ENCODE measurements at places on chromosomes 2 and 18.

DNA sequence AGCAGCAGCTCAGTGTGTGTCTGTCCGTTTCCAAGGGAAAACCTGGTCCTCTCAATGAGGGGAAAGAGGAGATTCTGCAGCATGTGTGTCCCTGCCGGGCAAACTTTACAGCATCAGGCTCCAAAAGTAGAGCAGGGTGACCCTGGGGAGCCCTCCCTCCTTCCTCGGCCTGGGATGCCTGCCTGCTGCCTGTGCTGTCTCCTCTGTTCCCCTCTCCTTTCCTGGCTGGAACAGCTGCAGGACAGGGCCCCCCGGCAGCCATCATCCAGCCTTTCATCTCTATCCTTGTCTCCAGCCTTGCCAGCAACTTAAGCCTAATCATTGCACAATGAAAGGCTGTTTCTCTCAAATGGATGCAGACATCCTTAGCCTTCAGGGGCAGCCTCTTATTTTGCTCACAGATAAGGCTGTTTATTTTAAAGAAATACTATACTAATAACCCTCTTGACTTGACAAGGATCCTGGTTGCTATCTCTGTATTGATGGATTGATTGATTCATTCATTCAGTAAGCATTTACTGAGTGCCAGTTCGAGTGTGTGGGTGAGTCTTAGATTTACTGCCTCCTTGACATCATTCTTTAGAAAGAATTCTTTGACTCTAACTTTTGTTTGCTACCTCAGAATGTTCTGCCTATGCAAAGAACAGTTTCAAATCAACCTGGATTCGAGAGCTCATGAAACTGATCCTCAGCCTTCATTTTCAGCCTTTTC is 40.6 kb upstream of the EDAR start:
- DNase-seq: no peak

DNA sequence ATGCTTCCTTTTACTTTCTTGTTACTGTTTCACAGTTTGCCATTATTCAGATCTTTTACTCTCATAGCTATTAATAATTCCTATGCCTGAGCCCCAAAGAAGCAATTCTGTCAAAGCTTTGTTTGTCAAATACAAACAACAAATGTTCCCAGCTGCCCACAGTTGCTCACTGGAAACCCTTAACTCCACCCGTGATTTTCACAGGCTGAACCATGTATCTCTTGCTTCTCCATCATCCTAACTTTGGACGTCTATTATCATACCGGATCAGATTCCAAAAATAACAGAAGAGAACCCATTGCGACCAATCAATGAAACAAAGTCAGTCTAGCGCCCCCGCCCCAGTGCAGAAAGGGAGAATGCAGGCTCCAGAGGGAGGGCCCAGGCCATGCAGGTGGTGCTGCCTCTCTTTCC is 24.2 kb downstream of the COLEC12 start:
- DNase-seq: no peak

DNA sequence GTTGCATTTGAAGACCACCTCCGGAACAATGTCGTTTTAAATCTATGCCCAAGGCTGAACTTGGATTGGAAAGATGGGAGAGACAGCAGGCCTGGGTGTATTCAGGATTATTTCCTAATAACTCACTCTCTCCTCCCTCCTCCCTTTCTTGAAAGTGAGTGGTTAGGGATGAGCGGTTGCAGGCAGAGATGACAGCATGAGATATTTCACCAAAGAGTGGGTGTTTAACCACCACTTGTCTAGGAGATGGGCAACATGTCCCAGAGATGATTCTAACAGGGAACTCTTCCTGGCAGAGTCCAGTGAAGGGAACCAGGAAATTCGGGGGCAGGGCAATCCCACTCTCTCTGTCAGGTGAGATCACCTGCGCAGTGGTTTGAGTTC is 123.2 kb downstream of the KCTD1 start:
- DNase-seq: no peak

DNA sequence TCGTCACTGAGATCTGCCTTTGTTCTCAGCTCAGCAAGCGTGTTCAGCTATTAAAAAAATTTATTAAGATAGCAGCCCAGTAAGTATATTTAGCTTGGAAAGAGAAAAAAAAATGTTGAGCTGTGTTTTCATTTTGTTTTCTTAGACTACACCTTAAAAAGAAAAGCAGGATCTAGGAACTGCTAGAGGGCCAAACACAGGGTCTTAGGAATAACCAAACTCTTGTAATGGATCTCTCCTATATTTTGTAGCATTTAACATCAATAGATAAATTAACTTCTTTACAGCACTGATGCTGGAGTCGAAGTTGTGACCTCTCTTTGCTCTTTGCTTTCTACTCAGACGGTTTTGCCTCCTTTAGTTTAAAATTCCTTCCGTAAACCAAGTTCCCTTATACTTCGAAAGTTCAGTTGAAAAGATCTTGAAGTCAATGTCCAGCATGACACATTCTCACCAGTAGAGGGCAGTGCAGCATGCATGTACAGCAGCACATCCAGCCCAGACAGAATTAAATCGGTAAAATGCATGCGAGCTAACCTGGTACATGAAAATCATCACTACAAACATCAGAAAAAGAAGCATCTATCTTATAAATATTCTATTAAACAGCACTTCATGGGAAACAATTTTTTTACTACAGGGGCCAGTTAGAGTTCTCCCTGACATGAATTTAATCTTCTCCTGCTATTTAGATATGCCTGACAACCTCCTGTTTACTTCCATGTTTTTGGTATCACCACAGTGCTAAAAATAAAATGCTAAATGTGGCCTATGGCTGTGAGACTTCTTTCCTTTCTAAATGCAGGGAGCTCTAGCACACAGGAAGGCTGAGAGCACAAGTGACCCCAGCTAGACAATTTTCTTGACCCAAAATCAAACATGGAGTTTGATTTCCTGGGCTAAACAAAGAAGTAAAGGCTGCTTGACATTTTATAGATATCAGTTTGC is 48.2 kb upstream of the MAP3K20 start:
- DNase-seq: peak; percentile 17

GRCh38 chr2:55357927-55358326 is 61.7 kb downstream of the CCDC88A start:
- DNase-seq: no peak

DNA sequence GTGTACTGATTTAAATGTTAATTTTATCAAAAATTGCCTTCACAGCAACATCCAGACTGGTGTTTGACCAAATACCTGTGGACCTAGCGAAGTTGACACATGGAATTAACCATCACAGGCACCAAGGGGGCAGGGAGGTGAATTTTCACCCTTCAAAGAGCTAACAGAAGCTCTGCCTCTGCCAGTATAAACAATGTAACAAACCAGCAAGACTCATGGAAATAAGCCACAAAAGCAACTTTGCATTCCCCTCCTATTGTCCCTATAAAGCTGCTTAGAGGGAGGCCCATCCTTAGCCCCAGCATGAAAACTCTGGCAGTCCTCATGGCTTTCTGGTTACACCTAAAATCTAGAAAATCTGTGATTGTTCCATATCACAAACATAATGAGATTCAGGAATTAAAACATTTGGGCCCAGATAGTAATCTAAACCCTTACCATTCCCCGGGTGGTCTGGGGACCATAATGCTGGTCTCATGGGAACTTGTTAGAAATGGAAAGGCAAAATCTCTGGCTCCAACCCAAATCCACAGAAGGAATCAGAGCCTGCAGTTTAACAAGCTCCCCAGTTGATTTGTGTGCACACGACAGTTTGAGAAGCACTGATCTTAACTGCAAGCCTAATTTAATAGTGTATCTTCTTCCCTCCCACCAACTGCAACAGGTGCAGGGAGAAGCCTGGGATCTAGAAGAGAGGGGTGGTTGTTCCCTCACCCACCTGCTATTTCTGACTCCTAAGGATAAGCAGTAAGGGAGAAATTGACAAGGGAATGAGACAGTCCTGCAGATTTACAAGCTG is 23.1 kb downstream of the SERPINB11 start:
- DNase-seq: no peak

DNA sequence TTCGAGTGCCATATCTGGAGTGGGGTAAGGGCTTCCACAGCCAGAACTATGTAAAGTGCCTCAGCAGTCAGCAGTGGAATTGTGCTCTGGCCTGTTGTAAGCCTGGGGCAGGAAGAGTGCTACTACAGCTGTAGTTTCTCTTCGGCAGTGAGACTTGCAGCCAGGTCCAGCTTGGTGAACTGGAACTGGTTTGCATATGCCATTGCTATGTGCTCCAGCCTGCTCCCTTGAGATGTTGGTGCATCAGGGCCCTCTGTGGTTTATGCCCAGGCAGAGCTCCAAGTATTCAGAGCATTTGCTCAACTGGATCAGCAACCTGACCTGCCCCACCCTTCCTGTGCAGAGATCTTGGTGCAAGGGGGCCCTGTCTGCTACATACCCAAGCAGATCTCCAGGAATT is 47.8 kb downstream of the ZNF804A start:
- DNase-seq: no peak

GRCh38 chr18:51074605-51075004 is 44.6 kb downstream of the SMAD4 start:
- no peak for DNase-seq

DNA sequence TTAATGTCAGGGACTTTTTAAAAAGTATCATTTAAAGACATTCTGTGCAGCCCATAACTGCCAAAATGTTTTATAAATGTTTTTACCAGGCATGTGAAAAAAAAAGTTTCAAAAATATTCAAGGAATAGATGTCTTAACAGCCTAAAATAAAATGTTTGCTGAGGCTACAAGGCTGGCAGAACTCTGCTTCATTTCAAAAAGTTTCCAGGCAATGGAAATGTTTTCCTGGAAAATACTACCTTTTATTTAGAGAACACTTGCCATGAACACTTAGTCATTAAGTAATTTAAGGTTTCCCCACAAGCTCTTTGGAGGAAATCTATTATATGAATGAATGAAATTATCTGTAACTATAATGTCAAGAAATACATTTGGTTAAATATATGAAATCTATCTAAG is 68.8 kb downstream of the THADA start:
- DNase-seq: no peak

DNA sequence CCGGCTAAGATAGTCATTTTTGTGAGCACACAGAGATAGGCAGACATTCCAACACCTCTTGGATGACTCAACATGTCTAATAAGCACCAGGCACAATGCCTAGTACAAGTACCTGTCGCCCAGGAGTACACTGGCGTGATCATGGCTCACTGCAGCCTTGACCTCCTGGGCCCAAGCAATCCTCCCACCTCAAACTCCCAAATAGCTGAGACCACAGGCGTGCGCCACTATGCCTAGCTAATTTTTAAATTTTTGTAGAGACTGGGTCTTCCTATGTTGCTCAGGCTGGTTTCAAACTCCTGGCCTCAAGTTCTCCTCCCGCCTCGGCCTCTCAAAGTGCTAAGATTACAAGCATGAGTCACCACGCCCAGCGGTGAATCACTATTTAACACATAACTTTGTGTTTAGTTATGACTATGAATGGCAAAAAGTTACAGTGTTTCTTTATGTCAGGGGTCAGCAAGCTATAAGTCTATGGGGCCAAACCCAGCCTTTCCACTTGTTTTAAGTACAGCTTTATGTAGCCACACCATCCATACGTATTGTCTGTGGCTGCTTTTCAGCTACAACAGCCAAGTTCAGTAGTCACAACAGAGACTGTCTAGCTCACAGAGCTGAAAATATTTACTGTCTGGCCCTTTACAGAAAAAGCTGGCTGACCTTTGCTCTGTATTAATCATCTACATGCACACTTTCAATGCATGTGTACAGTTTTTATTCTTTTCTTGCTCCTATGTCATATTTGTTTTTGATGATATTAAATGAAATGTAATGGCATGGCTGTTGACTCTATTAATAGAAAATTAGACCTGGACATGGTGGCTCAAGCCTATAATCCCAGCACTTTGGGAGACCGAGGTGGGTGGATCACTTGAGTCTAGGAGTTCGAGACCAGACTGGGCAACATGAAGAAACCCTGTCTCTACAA is 18.7 kb downstream of the ORC2 start:
- DNase-seq: peak; percentile 3

Data from stimulated activated CD8-positive, alpha-beta memory T cell treated with anti-CD3 and anti-CD28 coated beads, Interleukin-15, amount 100 ng/mL, for 4 hours (primary cell).